ENCODE measurements at places on chromosomes 1 and 21.

GRCh38 chr1:44557778-44558177 is 116.5 kb downstream of the TMEM53 start:
- no peak for DNase-seq

- no peak for DNase-seq
Measured at GRCh38 chr21:35401476-35401875, 352.4 kb upstream of the RUNX1 start.

DNA sequence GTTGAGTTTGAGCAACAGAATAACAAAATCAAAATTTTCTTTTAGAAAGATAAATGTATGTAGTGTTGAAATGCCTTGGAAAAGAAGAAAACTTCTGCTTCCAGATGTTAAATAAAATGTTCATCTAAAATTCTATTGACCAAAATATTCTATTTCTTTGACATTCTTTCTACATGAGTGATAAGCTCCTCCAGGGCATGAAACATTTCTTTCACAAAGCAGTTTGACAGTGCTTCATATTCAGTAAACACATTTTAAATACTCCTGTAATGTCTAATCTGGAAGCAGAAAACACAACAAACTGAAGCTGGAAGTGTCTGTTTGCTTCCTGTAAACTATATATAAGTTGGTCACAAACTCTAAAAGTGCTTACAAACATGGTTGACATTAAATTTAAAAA is 61.5 kb downstream of the RGS21 start:
- DNase-seq, result no peak

GRCh38 chr21:37658817-37659458 is 257.3 kb downstream of the KCNJ6 start:
- DNase-seq, result no peak

- DNase-seq, result no peak
Measured at GRCh38 chr1:20753589-20753988, 21.1 kb upstream of the SH2D5 start.

GRCh38 chr1:31633117-31633516 is 11.6 kb downstream of the PEF1 start:
- DNase-seq, result peak; percentile 61

DNA sequence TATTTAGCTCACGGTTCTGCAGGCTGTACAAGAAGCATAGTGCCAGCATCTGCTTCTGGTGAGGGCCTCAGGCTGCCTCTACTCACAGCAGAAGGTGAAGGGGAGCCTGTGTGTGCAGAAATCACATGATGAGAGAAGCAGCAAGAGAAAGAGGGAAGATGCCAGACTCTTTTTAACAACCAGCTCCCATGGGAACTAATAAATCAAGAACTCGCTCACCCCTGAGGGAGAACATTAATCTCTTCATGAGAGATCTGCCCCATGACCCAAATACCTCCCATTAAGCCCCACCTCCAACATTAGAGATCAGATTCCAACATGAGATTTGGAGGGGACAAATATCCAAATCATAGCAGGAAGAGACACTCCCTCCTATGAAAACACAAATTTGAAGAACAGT is 74.1 kb downstream of the OLFML2B start:
- DNase-seq, result no peak

- DNase-seq, result no peak
Measured at GRCh38 chr1:30089024-30089430, 634.4 kb downstream of the MATN1 start.

DNA sequence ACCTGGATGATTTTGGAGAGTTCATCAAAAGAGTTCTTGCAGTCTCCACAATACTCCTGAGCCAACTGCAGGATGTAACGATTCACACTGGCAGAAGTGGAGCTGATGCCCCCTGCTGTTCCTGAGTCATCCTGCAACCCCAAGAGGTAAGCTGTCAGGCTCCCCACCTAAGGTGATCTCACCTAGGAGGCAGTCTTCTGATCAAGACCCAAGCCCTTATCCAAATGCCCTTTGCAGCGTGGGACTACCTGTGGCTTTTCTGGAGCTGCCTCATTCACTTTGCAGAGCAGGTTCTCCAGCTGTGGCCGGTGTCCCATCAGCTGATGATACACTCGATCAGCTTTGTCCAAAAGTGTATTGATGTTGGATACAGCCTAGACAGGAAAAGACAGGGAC is 96.4 kb downstream of the UBR4 start:
- DNase-seq, result peak; percentile 62

DNA sequence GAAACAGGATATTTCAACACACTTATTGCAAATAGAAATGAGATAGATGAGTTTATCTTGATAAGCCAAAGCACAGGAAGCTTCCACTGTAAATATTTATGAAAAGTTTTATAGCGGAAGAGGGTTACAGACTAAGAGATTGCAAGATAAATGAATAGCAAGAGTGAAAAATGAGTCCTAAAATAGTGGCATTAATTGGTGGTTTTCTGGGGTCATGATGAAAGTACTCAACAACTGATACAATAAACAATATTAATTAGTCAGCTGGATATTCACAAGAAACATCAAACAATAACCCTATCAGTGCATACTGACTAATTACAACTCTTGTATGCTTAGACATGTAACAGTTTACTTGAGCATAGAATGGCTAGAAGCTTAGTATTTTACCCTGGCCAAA is 154.8 kb upstream of the CHODL start:
- no peak for DNase-seq

DNA sequence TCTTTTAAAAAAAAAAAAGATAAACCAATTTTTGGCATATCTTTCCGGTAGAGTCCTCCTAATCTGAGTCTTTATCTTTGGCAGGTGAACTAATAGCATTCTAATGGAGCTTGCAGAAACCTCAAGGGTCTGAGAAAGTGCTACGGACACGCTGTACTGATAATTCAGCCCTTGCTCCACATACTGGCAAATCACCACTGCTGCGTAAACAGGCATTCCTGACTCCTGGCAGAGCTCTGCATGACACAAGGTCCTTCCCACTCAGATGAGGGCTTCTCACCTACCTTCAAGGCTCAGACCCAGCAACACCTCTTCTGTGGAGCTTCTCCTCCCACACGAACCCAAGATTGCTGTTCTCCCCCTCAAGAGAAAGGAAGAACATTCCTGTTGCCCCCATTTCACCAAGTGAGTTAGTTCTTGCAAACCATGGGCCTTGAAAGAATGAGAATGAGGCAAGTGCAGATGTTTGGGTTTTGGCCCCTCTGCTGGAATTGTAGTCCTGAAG is 48.0 kb downstream of the LYST start:
- no peak for DNase-seq

- DNase-seq, result no peak
Measured at GRCh38 chr1:32144033-32144432, 35.4 kb upstream of the TXLNA start.

- DNase-seq, result no peak
Measured at GRCh38 chr1:92752719-92753118, 32.2 kb downstream of the EVI5 start.

GRCh38 chr1:167137793-167138510 is 44.1 kb downstream of the STYXL2 start:
- DNase-seq, result no peak

DNA sequence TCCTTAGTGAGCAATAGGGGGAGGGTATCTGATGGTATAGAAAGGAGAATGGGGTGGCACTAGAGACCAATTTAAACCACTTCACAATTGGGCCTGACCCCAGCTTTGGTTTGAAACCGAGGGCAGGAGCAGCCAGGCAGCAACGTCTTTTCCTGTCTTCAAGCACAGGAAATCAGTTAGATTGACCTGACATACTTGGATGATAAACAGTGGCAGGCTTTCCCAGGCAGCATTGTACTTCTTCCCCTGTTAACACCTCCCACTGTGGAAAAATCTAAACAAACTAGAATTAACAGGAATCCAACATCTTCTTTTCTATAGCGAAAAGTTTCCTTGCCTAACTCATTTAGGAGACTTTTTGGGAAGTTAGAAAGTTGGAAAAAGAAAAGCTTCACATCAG is 40.6 kb downstream of the SELL start:
- DNase-seq, result no peak

DNA sequence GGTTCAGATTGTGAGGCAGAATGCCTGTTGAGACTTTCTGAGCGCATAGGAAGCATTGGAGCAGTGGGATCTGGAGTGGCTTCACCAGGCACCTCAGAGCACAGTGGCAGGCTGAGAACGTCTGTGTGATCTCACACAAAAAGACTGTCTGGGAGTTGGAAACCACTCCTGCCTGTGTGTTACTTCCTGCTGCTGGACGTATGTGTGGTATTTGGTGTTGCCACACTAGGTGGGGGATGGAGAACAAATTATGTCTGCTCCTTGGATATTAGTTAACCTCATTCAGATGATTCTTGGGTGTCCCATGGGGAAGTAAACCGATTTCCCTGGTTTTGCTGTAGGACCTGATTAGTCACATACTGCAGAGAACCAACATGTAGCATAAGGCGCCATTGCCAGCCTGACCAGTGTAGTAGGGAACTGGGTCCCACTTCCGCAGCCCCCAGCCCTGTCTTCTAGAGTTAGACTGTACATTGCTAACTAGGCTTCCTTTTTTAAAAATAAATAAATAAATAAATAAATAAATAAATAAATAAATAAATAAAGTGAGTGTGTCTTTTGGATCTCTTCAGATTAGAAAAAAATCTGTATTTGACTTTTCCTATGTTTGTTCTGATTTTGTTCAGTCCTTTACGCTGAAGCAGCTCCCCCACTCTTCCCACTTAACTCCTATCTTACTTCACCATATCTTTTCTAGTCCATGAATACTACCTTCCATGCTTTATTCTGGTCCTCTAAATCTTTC is 26.9 kb downstream of the UCK2 start:
- DNase-seq, result peak; percentile 26

DNA sequence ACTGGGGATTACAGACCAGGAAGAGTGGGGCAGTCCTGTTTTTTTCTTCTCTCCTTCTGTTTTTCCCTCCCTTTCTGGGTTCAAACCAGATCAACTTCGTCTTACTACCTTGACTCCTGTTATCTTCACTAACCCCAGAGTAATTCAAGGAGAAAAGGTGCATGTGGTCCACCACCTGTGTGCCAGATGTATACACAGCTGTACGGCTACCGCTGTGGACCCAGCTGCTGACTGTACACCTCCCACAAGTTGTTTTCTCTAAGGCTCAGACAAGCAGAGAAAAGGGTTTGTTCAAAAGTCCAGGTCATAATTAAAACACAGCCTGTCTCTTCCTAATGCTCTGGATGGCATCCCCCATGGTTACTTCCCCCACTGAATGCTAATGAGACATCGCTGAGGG is 102.1 kb downstream of the LMX1A start:
- DNase-seq, result no peak

- peak; percentile 18 for DNase-seq
Measured at GRCh38 chr1:155479205-155479604, 83.4 kb downstream of the ASH1L start.

- no peak for DNase-seq
Measured at GRCh38 chr21:38333301-38334272, 76.8 kb downstream of the KCNJ15 start.

DNA sequence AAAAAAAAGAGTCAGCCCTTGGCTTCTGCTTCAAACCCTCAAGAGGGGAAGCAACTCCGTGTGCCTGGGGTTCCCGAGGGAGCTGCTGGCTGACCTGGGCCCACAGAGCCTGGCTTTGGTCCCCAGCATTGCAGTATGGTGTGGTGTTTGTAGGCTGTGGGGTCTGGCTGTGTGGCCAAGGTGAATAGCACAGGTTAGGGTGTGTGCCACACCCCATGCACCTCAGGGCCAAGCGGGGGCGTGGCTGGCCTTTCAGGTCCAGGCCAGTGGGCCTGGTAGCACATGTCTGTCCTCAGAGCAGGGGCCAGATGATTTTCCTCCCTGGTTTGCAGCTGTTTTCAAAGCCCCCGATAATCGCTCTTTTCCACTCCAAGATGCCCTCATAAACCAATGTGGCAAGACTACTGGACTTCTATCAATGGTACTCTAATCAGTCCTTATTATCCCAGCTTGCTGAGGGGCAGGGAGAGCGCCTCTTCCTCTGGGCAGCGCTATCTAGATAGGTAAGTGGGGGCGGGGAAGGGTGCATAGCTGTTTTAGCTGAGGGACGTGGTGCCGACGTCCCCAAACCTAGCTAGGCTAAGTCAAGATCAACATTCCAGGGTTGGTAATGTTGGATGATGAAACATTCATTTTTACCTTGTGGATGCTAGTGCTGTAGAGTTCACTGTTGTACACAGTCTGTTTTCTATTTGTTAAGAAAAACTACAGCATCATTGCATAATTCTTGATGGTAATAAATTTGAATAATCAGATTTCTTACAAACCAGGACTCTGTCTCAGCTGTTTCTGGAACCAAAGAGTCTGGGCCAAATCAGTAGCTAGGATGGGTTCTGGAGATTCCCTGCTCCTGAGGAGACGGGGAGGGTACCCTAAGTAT is 26.8 kb upstream of the KDM4A start:
- DNase-seq, result no peak

DNA sequence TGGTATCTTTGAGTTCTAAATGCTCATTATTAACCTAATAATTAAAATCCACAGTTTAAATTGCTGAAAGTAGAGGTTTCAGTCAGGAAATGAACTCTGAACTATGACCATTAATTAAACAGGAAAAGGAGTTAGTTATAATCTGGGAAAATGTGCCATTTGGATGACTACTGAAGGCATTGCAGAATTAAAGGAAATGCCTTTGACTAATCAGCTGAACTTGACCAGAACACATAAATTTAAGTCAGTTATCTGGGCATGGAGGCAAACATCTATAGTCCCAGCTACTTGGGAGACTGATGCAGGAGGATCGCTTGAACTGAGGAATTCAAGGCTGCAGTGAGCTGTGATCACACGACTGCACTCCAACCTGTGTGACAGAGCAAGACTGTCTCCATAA is 31.9 kb downstream of the SLC44A5 start:
- DNase-seq, result no peak

GRCh38 chr1:243572940-243573339 is 277.1 kb downstream of the AKT3 start:
- DNase-seq, result no peak

GRCh38 chr1:152901631-152902030 is 6.7 kb upstream of the IVL start:
- no peak for DNase-seq

DNA sequence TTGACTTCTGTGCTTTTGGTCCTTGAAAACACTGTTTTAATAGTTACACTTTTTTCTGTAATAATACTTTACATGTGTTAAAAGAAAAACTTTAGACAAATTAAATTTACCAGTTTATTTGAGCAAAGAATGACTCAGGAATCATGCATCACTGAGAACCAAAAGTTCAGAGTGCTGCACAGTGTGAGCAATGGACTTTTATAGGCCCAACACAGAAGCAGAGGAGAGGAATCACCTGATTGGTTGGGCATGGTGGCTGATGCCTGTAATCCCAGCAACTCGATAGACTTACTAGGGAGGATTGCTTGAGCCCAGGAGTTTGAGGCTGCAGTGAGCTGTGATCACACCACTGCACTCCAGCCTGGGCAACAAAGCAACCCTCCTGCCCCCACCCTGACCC is 29.3 kb downstream of the ZNF648 start:
- no peak for DNase-seq

DNA sequence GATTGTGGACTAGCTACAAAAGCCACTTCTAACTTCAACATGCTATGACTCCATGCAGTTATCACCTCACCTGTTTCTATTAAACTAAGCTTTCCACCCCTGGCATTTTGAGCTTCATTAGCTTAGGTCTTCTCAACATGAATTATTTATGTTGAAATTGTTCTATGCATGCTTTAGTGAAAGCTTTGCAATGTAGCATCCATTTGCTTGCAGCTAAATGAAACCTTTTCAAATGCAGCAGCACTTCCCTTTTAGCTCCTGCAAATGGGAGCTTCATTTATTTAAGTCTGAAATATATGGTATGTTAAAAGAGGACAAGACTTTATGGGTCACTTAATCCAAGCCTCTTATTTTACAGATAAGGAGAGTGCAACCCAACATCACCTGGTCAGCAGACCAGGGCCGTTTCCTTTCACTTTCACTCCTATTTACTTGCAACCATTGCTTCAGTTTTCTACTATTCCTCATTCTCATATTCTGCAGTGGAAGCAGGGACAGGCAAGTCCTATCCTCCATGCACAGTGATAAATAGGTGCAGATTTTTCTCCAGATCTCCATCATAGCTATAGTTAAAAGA is 56.4 kb upstream of the SAMSN1 start:
- DNase-seq, result peak; percentile 49

All from erythroblast (primary cell).